HFF-Myc (cell line): ENCODE measurements at places on chromosomes 6 and 20.

GRCh38 chr6:113995634-113996033, 24.7 kb upstream of the HDAC2 start:
- peak; percentile 78 for DNase-seq

DNA sequence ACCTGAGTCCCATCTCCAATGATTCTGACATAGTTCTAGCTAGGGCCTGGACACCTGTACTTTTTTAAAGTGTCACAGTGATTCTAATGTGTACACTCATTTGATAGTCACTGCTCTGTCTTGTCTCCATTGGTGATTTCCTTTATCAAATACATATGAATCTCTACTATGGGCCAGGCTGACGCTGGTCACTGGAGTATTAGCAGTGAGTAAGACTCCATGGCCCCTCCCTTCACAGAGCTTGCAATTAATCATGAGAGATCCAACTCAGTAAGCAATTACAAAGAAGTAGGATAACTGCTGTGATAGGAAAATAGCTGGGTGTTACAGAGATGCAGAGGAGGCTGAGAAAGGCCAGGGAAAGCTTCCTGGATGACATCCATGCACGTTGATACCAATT, 19.3 kb upstream of the SASH1 start:
- no peak for DNase-seq

- no peak for DNase-seq
Measured at GRCh38 chr6:129552413-129552812, 157.6 kb downstream of the ARHGAP18 start.

DNA sequence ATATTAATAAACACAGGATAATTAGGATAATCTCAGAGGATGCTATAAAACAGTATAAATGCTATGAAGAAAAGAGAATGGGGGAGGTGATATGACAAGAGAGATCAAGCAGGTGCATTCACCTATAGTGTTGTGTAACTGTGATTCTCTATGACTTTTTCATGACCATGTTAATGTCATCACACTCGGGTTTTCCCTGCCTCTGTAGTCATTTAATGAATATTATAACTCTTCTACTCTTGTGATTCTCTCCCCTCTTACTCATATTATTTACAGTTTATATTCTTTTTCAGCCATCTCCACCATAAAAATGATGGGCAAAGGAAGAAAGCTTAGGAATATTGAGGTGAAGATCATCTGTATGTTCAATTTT, 106.9 kb upstream of the SGK1 start:
- no peak for DNase-seq
